ENCODE measurements at places on chromosomes 6 and 20.

DNA sequence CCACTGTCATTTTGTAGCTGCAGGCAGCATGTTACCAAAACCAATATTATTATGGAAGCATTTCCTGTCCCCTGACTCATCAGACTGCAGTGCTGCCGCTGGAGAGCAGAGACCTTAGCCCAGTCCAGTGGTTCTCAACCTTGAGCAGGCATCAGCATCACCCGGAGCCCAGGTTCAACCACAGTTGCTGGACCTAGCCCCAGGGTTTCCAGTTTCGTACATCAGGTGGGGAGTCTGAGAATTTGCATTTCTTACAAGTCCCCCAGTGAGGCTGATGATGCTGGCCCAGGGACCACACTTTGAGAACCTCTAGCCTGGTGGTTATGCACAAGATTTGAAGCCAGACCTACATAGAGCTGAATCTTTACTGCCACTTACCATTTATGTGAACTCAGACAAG is 47.3 kb downstream of the LY86 start:
- DNase-seq: no peak

GRCh38 chr6:137734005-137734874 is 132.8 kb upstream of the TNFAIP3 start:
- no peak for DNase-seq

DNA sequence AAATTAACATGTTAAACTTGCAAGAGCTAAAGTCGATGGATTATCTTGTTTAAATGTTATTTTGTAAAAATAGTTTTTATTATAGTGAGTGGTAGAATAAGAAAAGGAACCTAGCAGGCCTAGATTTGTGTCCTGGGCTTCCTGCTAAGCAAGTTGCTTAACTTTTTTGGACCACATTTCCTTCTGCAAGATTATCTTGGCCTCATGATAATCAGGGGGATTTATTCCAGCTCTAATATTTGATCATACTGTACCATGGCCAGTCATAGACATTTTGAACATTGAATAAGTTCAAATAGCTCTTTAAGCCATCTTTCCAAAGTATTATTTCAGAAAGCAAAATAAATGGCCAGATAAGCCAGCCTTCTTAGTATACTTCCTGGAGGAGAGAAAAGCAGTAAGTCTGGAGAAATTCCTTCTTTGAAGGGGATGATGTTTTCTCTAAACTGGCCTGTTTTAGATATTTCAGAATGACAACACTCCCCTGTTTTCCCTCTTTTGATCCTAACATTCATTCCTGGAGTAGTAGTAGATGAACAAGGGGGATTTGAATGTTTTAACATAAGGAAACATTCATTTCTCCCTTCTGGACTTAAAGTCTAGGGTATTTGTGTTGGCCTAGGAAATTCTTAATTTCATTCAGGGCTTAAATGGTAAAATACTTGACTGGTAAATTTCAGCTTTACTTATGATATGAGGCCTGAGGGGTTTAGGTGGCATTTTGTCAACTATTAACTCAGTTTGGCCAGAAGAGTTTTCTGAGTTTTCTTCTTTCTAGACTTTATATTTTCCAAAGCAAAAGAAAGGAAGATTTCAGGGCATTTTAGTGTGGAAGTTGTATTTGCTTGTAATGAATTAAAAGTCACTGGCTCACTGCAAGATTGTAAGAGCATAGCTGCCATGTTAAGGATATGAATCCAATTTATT is 108.8 kb upstream of the SCGN start:
- no peak for DNase-seq

DNA sequence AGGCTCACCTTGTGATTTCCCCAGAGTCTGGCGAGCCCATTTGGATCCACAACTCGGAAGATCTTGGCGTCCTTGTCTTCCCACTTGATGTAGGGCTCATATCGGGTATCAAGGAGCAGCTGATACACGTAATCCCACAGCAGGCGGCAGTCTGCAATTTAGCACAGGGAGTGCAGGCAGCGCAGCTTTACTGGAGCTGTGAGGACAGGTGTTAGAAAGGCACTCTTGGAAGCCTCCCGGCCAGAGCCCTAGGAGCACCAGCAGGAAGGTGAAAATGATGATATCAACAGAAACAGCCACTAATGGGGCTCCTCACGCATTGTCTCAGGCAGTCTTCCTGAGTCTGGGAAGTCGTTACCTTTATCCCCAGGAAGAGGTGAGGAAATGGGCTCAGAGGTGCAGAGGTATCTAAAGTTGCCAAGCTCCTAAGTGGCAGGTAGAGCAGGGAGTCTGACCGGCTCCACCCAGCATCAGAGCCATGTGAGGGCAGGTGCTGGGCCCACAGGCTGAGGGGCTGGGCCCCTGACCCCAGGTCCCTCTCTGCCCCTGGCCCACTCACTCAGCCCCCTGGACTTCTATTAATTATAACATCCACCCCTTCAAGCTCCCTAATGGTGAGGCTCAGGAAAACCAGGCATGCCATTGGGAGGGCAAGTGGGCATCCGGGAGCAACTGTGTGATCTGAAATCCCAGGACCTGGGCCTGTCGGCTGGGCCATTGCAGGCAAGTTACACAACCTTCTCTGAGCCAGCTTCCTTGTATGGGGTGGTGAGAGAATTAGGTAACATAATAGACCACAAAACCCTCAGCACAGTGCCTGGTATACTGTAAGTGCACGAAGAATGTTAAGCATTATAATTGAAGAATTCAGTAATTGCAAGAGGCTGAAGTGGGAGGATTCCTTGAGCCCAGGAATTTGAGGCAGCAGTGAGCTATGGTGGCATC is 18.3 kb downstream of the ETV7 start:
- no peak for DNase-seq

- DNase-seq: peak; percentile 20
Measured at GRCh38 chr6:90216072-90216977, 80.3 kb downstream of the BACH2 start.

DNA sequence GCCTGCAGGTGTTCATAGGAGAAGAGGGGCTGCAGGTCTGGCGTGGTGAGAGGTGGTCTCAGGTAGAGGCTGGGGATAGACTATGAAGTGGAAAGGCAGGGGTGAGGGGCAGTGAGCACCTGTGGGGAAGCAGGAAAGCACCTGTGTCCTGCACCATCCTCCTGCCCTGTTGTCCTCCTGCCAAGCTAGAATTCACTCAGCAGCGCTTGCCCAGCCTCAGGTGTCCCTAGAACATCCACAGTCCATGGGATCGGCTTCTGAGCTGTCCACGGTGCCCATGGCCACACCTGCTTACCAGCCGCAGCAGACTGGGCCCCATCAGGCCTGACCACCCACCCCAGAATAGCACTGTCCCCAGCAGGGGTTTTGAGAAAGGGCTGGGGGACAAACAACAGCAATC is 456.2 kb upstream of the SULF2 start:
- no peak for DNase-seq

- DNase-seq: no peak
Measured at GRCh38 chr6:39914239-39914638, 20.0 kb downstream of the MOCS1 start.
